ENCODE measurements at places on chromosomes 2 and 18. TPM values are rescaled to one million over a fixed set of nuclear protein-coding genes. Genes with fewer than 3 reads are reported as not detected.

ZNF519 gene
- 8.5 TPM for total RNA-seq

CMPK2 gene
- total RNA-seq, result 1.8 TPM

MALL gene
- total RNA-seq, result 72.8 TPM

POMC gene
- 1.0 TPM for total RNA-seq

HRH4 gene
- total RNA-seq, result 0.11 TPM

TMEM182 gene
- 5.2 TPM for total RNA-seq

MBD5 gene
- 48.1 TPM for total RNA-seq

DSG2 gene
- 5.4 TPM for total RNA-seq

SCYGR4 gene
- 0.11 TPM for total RNA-seq

SCN3A gene
- total RNA-seq, result 0.54 TPM

GNLY gene
- total RNA-seq, result not detected

SPEG gene
- 18.6 TPM for total RNA-seq

OTOF gene
- total RNA-seq, result 0.13 TPM

ASAP2 gene
- 69.8 TPM for total RNA-seq

GCG gene
- total RNA-seq, result not detected

MC2R gene
- total RNA-seq, result not detected

RNF125 gene
- 0.76 TPM for total RNA-seq

IGFBP5 gene
- total RNA-seq, result 1,050 TPM

SERPINB12 gene
- total RNA-seq, result not detected

RAMP1 gene
- total RNA-seq, result 6.8 TPM

TDRD15 gene
- under 0.01 TPM for total RNA-seq

C1QL2 gene
- not detected for total RNA-seq

KIF5C gene
- 0.65 TPM for total RNA-seq

GAL3ST2 gene
- total RNA-seq, result 0.26 TPM

C2orf80 gene
- total RNA-seq, result not detected

LDLRAD4 gene
- total RNA-seq, result 3.1 TPM

SCN7A gene
- total RNA-seq, result not detected

DQX1 gene
- total RNA-seq, result not detected

MDH1B gene
- 2.3 TPM for total RNA-seq

LYG2 gene
- total RNA-seq, result not detected

POTEI gene
- total RNA-seq, result not detected

TUBA3D gene
- not detected for total RNA-seq

CRYGD gene
- not detected for total RNA-seq

MTA3 gene
- total RNA-seq, result 32.5 TPM

CYTIP gene
- 0.76 TPM for total RNA-seq

GPN1 gene
- 35.8 TPM for total RNA-seq

SAG gene
- total RNA-seq, result not detected

G6PC2 gene
- total RNA-seq, result not detected

COL4A4 gene
- under 0.01 TPM for total RNA-seq

GIGYF2 gene
- 70.0 TPM for total RNA-seq

STON1 gene
- 26.8 TPM for total RNA-seq
